Right atrium auricular region (tissue), 2 donors: ENCODE measurements at places on chromosomes 4 and X. TPM values are rescaled to one million over a fixed set of nuclear protein-coding genes. Genes with fewer than 3 reads are reported as not detected.

Gene CLTRN
- total RNA-seq: 0.70 TPM

Gene RTL3
- 0.30 TPM for total RNA-seq

Gene TEX28
- total RNA-seq: not detected

DNA sequence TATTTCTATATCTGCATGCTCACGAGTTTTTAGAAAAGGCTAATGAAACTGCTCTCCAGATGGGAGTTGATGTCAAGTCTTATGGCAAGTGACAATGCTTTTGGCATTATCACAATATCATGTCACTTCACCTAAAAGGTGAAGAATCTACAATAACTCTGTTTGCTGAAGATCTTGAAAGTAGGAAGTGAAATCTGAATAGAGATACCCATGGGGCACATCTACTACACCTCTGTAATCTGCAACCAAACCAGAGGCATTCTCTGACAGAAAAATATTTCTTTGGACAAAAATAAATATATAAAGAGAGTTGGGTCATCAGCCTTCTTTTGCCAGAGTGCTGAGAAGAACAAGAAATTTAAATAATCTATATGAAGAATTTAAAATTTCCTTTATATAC lies 3.9 kb upstream of the VAMP7 start:
- no peak for DNase-seq

- no peak for DNase-seq
Measured at GRCh38 chrX:107716118-107716684, 59.4 kb downstream of the TSC22D3 start.

DNA sequence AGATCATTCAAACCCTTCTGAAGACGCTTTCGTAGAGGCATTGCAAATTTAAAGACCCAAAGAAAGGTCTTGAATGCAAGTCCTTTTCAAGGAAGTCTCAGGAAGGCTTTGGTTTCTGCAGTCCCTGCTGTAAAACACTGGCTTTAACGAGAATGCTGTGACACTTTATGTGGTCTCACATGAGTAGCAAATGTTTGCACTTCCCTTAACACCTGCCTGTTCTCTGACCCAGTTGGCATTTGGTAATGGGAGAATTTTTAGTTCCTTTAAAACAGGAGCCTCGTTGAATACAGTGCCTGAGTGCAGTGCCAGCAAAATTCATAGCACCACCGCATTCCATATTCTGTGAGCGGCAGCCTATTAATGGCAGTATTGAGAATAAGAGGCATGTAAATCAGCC lies 330.5 kb upstream of the PRKX start:
- DNase-seq: no peak

GRCh38 chr4:183553601-183554345 lies 48.9 kb downstream of the ING2 start:
- no peak for DNase-seq

- no peak for DNase-seq
Measured at GRCh38 chr4:95129031-95129430, 371.3 kb downstream of the BMPR1B start.

- DNase-seq: no peak
Measured at GRCh38 chr4:82084747-82085146, 289.0 kb downstream of the HNRNPD start.
